Cerebellar cortex (tissue), 1 donor: ENCODE measurements at places on chromosomes 13 and 19.
A peak's percentile ranks its signal among the peaks of the same experiment; 100 is the strongest.

- no peak for DNase-seq
Measured at GRCh38 chr13:22625691-22626090, 555.1 kb upstream of the SGCG start.

DNA sequence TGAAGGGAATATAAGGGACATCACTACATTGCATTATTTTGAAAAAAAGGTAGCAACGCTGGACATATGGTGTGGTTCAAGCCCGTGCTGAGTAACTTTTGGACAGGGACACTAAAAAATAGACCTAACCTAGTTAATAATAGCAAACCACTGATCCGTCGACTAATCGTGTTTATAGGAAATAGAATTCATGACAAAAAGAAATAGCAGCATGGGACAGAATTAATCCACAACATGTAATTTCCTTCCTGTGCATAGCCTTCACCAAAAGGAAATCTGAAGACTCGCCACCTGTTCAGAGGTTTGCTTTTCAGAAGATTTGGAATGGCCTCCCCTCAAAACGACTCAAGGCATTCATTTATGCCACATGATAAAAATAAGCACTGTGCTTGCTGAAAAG is 128.7 kb downstream of the FGF14 start:
- peak; percentile 96 for DNase-seq

- DNase-seq, result peak; percentile 72
Measured at GRCh38 chr13:51814825-51815650, 11.1 kb upstream of the DHRS12 start.

DNA sequence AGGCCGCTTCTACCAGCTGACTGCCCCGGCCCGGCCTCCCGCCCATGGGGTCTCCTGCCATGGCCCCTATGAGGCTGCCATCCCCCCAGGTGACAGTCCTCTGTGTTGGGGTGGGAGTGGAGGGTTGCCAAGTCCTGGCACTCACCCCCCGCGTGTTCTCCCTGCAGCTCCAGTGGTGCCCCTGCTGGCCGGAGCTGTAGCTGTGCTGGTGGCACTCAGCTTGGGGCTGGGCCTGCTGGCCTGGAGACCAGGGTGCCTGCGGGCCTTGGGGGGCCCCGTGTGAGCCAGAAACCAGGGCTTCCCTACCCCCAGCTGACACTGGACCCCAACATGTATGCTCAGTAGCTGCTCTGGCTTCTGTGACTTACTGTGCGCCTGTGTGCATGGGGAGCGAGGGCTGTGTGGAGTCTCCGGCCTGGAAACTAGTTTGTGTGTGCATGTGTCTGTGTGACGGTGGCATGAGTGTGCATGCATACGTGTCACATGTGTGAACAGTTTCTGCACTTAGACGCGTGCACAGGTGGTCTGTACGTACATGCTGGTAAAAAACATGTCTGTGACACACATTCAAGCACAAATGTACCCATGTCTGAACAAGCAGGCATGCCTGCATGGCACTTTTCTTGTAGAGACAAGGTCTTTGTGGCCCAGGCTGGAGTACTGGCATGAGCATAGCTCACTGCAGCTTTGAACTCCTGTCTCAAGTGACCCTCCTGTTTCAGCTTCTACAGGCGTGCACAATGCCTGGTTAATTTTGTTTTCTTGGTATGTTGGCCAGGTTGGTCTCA is 4.9 kb downstream of the ACP4 start:
- no peak for DNase-seq

DNA sequence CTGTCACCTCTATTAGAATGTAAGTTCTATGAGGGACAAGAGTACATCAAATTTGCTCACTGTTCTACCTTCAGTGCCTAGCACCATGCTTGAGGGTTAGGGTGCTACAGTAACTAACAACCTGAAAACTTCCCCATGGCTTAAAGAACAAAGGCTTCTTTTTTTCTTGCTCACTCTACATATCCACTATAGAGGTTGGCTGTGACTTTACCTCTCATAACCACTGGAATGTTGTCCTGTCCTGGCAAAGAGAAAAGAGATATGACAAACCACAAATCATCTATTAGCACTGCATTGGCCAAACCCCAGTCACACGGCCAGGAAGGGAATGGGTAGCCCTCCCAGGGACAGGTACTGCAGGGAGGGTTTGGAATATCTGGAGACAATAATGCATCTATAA is 23.2 kb upstream of the ACOD1 start:
- DNase-seq, result no peak

- no peak for DNase-seq
Measured at GRCh38 chr13:101475536-101475935, 23.1 kb downstream of the ITGBL1 start.

DNA sequence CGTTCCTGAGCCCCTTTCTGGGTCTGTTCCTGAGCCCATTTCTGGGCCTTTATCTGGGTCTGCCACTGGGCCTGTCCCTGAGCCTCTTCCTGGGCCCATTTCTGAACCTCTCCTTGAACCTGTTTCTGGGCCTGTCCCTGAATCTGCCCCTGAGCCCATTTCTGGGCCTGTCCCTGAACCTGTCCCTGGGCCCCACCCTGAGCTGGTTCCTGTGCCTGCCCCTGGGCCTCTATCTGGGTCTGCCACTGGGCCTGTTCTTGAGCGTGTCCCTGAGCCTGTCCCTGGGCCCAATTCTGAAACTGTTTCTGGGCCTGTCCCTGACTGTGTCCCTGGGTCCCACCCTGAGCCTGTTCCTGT is 40.4 kb upstream of the GRTP1 start:
- no peak for DNase-seq

- no peak for DNase-seq
Measured at GRCh38 chr13:114071991-114072390, 60.4 kb downstream of the RASA3 start.

GRCh38 chr13:48398450-48399095 is 14.3 kb downstream of the LPAR6 start:
- DNase-seq, result no peak

DNA sequence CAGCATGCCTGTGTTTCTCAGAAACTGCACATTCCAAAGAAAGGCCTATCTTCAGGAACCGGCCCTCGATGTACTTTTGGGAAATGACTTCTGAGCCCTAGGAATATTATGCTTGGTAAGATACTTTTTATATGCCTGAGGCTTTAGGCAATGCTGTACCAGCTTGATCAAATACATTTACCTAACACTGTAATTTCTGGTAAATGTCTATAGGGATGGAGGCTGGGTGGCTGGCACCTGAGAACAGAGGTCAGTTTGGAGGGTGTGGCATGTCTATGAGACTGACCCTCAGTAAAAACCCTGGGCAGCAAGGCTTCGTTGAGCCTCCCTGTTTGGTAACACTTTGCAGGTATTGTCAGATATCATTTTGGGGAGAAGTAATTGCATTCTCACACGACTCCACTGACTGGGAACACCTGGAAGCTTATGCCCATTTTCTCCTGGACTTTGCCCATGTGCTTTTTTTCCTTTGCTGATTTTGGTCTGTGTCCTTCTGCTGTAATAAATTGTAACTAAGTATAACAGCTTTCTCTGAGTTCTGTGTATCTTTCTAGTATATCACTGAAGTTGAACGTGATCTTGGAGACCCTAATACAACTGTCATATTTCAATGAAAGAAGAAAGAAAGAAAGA is 1339.1 kb downstream of the OLFM4 start:
- no peak for DNase-seq

DNA sequence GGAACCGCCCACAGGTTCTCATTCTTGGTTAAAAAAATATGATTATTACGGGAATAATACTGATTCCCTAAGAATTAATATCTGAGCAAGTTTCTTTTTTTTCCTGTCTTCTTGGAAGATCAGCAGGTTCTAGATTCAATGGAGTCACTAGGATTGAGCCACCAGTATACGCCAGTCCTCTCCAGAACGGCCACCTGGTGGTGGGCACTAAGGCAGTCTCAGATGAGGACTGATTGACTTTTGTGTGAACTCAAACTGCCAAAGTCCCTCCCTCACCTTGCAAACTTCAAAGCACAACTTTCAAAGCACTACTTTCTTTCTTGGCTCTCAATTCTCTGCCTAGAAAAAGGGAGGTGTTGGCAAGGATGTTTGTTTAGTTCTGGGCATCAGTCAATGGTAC is 33.3 kb upstream of the ALOX5AP start:
- DNase-seq, result no peak
